Kidney capillary endothelial cell (primary cell): ENCODE measurements at places on chromosomes 2 and 18.

GRCh38 chr2:53314718-53315117 lies 452.9 kb upstream of the CHAC2 start:
- no peak for DNase-seq

DNA sequence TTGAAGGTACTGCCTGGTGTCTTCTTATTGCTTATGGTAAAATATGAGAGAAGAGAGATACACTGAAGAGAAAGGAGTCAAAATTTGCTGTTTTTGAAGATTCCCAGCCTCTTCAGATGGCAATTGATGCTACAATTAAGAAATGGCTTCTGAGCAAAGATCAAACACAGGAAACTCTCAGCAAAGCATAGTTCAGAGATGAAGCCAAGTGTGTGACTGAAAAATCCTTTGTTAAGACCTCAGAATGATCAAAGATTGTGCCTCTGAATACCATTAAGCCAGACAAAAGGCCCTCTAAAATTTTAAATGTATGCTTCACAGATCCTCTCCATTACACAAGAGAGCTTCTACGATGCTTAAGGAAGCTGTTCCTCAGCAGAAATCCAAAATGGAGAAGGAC lies 216.3 kb downstream of the UXS1 start:
- DNase-seq: no peak

DNA sequence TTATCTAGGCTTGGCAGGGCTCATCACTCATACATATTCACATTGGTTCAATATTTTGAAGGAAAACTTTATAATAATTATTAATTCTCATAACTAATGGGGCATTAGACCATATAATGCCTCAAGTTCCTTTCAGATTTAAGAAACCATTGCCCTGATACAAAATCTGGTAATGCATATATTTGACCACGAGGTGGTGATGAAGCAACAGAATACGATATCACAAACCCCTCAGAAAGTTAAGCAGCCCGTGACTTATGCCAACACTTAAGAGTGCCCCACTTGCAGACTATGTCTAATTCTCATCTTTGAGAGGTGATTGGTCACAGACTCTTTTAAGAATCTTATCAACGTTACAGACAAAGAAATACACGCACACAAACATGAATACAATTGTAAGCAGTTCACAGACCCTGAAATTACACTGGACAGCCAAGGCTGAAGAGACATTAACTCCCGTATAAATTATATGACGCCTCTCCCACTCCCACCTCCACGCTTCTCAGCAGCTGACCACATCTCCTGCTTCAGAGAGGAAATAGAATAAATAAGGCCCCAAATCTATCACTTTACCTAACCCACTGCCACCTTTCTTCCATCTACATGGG lies 20.7 kb upstream of the DNAH6 start:
- peak; percentile 84 for DNase-seq

GRCh38 chr2:214130114-214130513 lies 280.7 kb upstream of the VWC2L start:
- DNase-seq: no peak

GRCh38 chr2:239165206-239165831 lies 235.5 kb downstream of the HDAC4 start:
- no peak for DNase-seq

GRCh38 chr2:164847981-164848741 lies 6.5 kb upstream of the COBLL1 start:
- no peak for DNase-seq

DNA sequence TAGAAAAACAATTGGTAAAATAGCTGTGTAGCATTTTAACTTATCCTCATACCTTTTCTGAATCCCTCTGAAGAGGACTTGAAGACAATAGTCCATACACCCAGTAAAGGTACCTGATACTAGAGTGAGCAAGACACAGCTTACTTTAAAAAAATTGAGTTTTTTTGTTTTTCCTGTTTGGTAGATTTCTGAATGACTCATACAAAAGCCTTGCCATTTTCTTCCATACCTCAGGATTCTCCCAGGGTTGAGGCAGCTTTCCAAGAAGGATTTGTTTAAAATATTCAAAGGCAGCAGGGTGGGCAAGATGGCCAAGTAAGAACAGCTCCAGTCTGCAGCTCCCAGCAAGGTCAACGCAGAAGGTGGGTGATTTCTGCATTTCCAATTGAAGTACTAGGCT lies 551.0 kb upstream of the LRATD1 start:
- DNase-seq: peak; percentile 52

DNA sequence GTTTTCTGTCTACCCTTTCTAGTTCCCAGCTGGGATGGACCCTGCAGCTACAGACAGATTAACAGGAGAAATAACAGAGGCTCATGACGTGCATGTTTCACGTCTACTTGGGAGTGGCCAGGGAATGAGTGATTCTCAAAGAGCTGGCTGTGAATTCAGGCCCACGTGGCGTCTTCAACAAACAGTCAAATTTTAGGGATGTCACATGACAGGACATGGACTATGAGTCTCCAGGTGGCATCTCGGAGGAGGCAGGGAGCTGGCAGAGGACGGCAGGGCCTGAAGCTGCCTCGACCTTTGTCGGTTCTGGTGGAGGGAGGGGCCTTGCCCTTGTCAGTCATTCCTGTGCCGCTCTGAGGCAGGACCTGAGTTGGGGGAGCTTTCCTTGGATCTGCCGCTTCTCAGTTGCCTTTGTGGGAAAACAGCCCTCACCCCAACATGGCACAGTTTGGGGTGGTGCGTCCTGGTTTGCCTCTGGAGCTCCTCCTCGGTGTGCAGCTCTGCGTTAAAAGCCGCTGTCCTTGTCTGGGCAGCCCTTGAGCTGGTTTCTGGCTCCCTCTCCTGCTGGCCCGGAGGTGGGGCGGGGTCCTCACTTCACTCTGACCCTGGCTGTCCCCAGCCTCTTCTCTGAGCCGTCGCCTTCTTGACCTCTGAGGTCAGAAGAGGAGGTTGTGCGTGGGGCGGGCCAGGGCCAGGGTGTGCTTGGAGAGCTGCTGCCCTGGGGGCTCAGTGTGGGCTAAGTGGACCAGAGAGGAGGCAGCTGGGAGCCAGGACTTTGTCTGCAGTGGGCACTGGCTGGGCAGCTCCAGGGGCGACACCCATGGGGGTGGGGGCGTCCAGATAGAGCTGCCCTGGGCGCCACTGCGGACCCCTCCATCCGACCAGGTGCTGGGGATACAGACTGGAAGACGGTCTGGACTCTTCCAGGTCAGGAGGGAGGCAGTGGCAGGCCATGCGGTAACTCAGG lies 12.1 kb upstream of the GAL3ST2 start:
- DNase-seq: no peak

GRCh38 chr2:239264492-239264837 lies 136.4 kb downstream of the HDAC4 start:
- DNase-seq: peak; percentile 36

GRCh38 chr2:168758970-168759820 lies 43.2 kb upstream of the NOSTRIN start:
- DNase-seq: peak; percentile 45

GRCh38 chr2:200624026-200624425 lies 38.2 kb downstream of the AOX1 start:
- DNase-seq: no peak

- DNase-seq: no peak
Observed at GRCh38 chr2:121819846-121820245, 64.4 kb downstream of the TSN start.

DNA sequence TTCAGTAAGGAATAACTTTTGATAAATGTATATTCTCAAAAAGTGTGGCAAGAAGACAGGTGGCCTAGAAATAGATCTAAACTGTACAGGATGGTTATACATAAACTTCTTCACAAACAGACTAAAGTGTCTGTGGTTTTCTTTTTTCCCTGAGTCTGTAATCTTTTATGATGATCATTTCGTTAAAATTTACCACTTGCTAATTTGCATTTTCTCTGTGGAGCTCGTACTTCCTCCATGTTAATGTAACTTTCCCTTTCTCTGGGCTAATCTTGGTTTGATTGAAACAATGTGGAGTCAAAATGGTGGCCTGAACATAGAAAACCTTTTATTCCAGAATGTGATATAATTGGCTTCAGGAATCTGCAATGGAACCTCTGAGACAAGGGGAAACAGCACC lies 166.2 kb downstream of the FTCDNL1 start:
- DNase-seq: no peak

DNA sequence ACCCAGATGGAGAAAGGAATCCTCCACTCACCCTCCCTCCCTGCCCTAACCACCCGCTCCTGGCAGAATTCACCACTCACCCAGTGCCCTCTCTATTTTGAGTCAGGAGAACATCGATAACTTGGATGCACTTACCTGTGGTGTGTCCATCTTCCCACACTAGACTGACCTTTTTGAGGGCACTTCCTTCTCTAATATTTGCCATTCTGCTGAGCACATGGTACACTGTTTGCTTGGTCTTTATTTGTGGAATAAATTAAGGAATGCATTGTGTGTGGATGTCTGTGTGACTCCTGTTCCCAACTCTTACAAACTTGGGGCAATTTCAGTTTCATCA lies 133.7 kb downstream of the ACKR3 start:
- no peak for DNase-seq

DNA sequence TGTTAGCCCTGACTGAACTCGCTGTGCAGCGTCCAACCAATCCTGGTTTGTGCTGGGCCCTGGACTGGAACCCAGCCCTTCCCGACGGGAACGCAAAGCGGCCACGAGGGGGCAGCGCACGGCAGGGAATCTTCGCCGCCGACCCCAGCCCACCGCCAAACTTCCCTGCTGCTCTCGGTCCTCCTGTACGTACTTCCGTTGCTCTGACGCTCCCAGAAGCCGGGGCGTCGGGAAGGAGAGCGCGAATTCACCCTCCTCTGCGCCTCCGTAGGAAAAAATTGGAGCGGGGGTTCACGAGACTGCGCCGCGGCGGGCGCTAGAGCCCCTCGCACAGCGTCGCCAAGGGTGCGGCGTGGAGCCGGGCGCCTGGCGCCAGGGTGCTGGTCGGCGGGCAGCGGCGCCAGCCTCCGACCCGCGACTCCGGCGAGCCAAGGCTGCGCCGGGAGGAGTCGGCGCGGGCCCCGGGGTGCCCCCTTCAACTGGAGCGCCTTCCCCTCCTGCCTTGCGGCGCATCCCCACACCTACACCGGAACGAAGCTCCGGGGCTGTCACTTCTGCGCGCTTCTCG lies 873 bp upstream of the SH3RF3 start:
- peak; percentile 88 for DNase-seq

GRCh38 chr2:33620-34019 lies 12.7 kb downstream of the FAM110C start:
- DNase-seq: peak; percentile 21

GRCh38 chr2:104371087-104371781 lies 482.7 kb upstream of the POU3F3 start:
- no peak for DNase-seq

DNA sequence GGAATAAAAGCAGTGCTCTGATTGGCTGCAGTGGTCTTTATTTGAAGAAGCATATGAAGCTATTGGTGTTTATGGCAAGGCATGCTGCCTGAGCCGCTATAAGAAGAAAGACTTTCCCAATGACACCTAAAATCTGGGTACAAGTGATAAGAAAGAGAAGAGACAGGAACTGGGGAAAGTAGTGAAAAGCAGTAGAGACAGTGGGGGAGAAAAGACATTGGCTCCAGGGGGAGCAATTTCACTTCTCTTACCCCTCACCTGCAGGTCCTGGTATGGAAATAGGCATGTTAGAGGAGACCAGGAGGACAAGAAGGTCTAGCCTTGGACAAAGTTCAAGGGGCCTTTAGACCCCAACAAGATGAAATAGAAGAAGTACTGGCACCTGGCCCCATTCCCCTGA lies 47.1 kb downstream of the PLCL1 start:
- no peak for DNase-seq

GRCh38 chr2:202643012-202643858 lies 8.5 kb downstream of the FAM117B start:
- DNase-seq: no peak
